Activated naive CD8-positive, alpha-beta T cell treated with anti-CD3 and anti-CD28 coated beads, Interleukin-2, amount 10 ng/mL, durations not matched to agents 7 days and 5 days (primary cell): ENCODE measurements at places on chromosomes 2 and 18. TPM values are rescaled to one million over a fixed set of nuclear protein-coding genes. Genes with fewer than 3 reads are reported as not detected.

DNA sequence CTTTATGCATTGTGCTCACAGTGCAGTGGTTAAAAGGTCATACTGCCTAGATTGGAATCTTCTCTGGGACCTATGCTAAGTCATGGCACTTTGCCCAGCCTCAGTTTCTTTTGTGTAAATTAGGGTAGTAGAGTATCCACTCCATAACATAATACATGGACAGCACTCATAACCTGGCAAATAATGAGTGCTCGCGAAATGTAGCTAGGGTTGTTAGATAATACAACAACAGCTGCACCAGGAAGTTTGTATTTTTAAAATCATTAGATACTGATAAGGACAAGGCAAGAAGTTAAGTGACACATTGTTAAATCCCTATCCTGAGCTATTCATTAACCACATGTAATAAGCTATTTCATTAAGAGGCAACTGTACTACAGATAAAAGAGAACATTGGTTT lies 13.8 kb upstream of the PLA2R1 start:
- no peak for DNase-seq

DNA sequence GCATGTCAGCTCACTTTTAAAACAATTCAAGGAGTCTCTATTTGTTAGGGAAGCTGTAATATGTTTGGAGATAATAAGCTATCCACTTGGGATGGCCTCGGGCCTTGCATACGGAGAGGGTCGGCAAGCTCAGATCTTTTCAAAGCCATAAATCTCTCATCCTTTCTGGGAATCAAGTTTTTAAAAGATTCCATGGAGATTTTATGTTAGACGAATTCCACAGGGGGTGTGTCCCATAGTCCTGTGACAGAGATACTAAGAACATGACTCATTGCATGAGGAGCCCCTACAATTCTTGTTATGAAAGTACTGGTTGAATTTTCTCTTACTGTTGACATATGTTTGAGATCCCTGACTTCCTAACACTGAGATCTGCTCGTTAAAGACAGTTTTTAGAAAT lies 108.7 kb downstream of the FEZ2 start:
- DNase-seq: no peak

- no peak for DNase-seq
These were observed 391.9 kb upstream of the RAB6C start for GRCh38 chr2:129587426-129588064.

DNA sequence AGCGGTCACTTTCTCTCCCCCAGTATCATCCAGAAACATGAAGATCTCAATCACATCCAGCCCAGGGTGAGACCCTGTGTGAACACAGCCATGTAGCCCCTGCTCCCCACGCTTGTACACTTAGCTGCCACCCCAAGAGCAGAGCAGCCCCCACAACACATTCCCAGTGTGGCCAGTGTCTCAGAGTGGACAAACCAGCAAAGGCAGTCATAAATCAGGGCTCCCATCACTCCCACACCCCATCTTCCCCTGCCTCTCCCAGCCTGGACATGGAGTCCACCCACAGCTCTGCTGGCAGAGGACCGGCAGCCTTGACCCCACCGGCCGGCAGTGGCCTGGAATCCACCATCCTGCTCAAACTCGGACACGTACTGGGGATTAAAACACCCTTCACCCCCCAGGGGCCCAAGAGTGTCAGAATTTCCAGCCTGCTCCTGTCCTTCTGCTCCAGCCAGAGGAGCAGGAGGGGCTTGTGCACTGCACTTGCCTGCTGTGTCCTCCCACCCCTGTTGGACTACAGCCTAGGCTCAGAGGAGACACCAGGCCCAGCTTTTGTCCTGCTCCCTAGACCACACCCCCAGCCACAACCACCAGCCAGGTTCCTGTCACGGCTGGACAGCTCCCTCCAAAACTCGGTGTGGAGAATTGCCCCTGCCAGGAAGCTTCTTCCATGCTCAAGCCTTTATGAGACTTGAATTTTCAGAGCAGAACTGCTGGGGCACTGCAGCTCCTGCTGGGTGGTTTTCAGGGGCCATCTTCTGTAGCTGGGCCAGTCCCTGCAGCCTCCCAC lies 206.1 kb downstream of the SMAD2 start:
- no peak for DNase-seq

GRCh38 chr2:238289574-238289973 lies 1.2 kb upstream of the PER2 start:
- DNase-seq: no peak

The LYPD6 gene
- total RNA-seq: not detected
